ENCODE measurements at places on chromosomes 6 and 20.

- DNase-seq: no peak
Measured at GRCh38 chr6:108937170-108937569, 88.9 kb downstream of the ARMC2 start.

- DNase-seq: no peak
Measured at GRCh38 chr6:110589865-110590513, 113.6 kb upstream of the SLC22A16 start.

GRCh38 chr6:1003394-1004160, 308.3 kb upstream of the FOXQ1 start:
- no peak for DNase-seq

DNA sequence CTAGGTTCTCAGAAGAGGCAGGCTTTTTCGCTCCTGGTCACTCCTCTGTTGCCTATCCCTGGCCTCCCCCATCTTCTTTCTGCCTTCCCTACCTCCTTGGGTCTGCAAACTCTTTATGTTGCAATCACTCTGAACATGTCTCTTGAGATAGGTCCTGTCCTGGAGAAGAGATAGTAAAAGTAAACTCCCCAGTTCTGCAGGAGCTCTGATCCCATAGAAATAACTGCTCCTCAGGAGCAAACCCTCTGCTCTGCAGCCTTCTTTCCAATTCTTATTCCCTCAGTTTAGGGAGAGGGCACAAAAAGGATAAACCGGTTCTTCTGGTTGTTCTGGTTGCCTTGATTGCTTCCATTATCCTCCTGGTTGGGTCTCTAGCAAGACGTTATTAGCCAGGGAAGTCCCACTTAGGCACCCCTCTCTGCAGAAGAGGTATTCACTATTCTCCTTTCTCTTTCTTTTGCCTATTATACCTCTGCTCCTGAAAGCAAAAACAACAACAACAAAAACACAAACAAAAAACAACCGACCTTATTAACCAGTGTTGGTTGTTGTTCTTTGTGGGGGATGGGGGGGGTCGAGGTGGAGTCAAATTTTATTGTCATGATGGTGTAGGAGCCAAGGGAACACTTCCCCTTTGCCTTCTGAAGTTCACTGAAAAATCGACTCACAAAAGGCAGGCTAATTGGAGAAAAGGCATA, 973 bp downstream of the TRIM38 start:
- no peak for DNase-seq

DNA sequence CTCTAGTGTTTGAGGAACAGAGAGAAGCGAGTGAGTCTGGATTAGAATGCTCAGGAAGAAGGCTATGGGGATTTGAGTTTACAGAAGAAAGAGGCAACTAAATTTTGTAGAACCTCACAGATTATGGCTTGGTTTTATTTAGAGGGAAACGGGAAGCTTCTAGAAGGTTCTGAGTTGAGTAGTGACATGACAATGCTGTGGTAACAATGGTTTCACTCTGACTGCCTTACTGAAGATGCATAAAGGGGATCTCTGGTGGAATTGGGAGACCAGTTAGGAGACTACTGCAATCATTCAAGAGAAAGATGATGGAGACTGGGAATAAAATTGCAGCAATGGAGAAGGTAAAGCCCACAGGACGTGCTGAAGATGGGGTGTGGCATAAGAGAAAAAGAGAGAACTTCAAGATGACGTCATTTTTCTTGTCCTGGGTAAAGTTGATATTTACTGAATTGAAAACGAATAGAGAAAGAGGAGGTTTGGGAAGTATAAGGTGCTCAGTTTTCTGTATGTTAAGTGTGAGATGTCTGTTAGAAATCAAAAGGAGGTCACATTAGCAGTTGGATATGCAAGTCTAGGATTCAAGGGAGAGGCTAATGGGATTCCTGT, 710.1 kb upstream of the NRSN1 start:
- no peak for DNase-seq

DNA sequence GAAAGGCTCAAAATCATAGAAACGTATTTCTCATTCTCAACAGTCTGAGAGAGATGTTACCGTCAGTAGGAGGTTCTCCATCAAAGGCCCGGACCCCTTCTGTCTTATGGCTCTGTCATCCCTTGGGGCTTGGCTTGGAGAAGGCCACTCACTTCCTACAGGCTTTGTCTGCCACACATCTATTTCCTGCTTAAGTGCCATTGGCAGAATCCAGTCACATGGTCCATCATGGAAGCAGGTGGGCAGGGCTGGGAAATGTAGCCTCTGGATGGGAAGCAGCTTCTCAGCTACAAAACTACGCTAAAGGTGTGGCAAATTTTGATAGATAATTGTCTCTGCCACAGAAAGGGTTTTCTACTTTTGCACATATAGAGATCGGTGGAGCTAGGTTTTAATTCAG, 12.6 kb upstream of the ZFP64 start:
- no peak for DNase-seq

GRCh38 chr6:160523223-160523622, 140.9 kb downstream of the LPA start:
- DNase-seq: no peak

DNA sequence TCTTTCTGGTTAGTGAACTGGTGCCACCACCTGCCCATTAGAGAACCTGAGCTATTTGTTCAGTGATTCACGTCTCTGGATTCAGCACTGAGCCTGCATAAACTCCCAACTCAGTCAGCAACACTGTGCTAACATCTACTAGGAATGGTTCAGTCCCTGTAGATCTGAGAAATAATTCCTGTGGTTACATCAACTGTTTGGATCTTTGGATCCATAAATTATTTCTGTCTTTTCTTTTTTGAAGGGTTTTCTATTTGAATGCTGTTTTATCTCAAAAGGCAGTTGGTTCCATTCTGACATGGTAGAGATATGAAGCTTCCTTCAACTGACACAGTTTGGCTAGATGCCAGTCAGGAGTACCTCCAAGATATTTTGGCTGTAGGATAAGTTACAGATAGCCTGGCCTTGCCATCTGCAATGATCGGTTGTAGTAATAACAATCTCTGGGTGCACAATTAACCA, 125.9 kb downstream of the TRMT11 start:
- no peak for DNase-seq

DNA sequence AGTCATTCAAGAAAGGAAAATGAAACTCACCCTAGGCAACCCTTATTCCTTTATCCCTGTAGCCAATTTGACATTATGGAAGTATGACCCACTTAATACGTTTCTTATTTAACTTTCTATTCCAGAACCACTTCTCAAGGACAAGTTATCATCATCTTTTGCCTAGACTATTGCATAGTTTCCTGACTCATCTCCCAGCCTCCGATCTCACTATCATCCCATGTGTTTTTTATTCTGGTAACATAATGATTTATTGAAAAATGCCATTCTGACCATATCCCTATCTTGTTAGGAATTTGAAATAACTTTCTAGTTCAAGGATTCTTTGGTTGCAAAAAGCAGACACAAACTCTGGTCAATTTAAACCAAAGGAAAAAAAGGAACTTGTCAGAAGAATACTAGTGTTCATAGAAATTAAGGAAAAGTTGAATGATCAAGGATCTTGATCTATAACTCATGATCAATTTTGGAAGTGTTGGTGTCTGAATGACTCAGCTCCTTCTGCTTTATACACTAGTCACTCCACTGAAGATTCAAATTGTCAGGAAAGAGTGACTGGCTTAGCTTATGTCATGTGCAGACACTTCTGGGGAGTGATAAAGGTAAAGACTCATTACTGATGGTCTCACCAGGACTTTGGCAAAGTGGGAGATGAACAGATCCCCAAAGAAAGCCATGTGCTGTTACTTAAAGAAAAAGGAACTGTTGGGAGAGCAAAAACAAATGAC, 8.5 kb upstream of the TINAG start:
- DNase-seq: no peak

- no peak for DNase-seq
Measured at GRCh38 chr20:7231303-7231702, 463.8 kb downstream of the BMP2 start.

GRCh38 chr20:33349493-33349892, 51.8 kb downstream of the CDK5RAP1 start:
- DNase-seq: no peak

All from stimulated activated CD4-positive, alpha-beta T cell treated with anti-CD3 and anti-CD28 coated beads, Interleukin-1b, Interleukin-23, amount 100 ng/mL, for 1 hour (primary cell).